ENCODE measurements at places on chromosomes 7 and 10.
A peak's percentile ranks its signal among the peaks of the same experiment; 100 is the strongest.

DNA sequence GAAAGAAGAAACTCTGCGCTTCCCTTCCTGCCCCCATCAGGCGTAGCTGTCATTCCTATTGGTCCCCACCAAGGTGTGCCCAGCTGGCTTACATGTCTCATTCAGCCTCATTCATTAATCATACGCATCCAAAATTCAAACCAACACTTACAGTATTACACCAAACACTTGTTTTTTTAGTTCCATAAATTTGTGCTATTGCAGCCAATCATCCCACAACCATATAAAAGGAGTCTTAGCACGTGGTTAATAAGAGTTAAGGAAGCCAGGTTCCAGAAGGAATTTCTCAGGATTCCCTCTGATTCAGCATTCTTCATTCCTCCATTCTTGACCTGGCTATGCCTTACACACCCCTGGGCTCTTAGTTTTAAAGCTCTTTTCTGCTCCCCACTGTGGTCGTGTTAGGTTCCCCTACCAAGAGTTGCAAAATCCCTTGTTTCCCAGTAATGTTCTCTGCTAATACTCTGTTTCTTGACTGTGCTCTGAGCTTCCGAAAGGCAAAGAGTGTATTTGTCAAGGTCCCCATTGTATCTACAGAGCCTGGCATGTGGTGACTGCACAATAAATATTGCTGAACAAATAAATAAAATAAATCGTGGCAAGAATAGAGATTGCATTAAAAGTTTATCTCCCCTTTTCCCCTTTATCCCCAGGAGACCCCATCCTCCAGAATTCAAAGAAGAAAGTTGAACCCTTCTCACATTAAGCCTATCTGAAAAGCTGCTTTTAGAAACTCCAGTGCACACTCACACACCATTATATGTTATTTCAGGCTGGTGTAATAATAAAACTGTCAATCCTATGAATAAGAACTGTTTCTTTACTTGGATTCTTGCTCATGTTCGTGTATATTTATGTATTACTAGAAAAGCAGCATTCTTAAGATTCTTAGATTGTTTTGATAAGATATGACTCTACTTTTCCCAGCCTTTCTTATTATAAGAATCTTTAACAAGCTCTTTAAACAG is 514.4 kb downstream of the INHBA start:
- DNase-seq, result peak; percentile 52

DNA sequence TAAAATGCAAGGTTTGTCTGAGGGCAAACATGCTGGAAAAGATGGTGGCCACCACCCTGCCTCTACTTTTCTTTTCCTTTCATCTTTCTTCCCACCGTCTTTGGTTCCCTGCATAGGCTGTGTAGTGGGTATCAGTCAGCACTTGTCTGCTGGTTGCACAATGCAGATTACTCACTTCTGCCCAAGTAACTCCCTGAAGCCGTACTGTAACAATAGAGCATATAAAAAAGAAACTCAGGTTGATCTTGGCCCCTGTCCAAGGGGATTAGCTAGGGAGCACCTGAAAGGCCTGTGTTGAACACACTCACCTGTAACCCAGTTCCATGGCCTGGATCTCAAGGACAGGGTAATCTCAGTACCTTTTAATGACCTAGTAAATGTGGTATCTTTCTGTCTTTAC is 533.0 kb upstream of the GALNT17 start:
- no peak for DNase-seq

DNA sequence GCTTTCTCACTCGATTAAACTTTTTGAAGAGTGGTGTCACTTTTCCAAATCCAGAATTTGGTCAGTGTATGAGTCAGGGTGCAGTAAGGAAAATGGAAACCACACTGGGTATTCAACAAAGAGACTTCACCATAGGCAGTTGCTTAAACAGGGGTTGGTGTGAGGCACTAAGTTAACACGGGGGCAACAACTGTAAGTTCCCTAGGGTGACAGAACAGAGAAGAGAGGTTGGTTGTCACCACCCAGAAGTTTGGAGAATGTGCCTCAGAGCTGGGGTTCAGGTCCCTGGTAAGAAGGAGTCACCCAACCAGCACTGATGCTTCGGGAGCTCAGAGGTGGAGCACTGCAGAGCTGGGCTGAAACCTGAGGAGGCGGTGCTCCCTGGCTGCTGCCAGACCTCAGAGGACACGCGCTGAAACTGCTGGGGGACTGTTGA is 170.4 kb downstream of the ARID5B start:
- no peak for DNase-seq

- DNase-seq, result no peak
These were observed 8.1 kb downstream of the DOCK1 start for GRCh38 chr10:126913316-126913715.

GRCh38 chr10:46528171-46528671 is 28.2 kb downstream of the GPRIN2 start:
- no peak for DNase-seq

DNA sequence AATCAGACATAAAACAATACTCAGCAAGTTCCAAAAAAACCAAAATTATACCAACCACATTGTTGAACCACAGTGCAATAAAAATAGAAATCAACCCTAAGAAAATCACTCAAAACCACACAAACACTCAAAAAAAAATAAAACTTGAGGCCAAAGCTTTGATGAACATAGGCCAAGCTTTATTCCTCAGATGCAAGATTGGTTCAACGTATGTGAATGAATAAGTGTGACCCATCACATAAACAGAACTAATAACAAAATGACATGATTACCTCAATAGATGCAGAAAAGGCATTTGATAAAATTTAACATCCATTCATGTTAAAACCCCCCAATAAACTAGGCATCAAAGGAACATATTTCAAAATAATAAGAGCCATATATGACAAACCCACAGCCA is 506.1 kb upstream of the FZD8 start:
- no peak for DNase-seq

GRCh38 chr7:47940088-47941013 is 7.9 kb downstream of the PKD1L1 start:
- DNase-seq, result peak; percentile 87

- DNase-seq, result peak; percentile 10
These were observed 260.3 kb upstream of the FERD3L start for GRCh38 chr7:19405541-19405940.

DNA sequence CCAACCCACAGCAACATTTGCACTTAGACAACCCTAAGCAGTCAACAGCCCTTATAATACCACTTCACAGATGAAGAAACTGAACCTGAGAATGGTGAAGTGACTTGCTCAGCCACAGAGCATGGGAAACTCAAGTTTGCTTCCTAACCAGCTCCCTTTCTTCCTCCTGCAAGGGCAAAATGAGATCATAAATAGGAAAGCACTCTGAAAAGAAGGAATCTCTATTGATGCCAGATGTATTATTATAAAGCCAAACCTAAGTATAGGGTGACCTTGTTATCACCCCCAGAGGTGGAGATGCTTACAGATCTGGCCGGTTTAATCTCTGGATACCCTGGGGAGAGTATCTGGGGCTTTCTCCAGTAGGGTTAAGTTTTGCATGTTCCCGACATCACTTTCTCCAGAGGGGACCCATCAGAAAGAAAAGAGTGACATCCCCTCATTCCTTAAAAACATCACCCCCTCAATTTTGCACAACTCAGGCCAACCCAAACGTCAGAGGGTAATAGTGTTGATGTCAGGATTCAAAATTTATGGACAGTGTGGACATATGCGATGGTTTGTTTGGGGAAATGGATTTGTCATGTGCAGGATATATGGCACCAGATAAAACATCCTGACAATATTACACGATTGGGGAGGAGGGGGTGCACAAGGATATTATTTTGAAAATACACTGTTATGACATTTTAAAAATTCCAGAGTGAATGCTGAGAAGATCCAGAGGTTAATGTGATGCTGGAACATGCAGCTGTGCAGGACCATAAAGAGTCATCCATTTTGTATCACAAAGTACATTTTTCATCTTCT is 24.0 kb upstream of the XPNPEP1 start:
- DNase-seq, result no peak

DNA sequence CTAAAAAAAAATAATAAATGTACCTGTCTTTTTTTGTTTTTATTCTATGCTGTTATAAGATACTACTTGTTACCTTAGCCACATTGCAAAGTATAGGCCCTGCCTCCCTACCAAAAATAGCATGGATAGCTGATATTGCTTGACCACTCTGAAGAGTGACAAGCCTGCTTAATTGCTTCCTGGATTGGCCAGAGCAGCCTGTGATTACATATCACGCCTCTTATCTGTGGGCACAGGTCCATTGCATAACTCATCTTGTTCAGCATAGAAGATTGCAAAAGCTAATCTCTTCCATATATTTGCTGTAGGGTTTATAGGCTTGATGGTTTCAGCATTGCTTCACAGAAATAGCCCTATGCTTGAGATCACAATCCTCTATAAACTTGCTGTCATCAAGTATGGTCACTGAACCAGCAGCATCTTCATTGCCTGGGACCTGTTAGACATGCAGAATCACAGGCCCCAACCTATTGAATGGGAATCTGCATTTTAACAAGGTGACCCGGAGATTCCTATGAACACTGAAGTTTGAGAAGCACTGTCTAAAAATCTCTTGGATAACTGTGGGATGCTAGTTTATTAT is 280.8 kb upstream of the CDC14C start:
- no peak for DNase-seq

DNA sequence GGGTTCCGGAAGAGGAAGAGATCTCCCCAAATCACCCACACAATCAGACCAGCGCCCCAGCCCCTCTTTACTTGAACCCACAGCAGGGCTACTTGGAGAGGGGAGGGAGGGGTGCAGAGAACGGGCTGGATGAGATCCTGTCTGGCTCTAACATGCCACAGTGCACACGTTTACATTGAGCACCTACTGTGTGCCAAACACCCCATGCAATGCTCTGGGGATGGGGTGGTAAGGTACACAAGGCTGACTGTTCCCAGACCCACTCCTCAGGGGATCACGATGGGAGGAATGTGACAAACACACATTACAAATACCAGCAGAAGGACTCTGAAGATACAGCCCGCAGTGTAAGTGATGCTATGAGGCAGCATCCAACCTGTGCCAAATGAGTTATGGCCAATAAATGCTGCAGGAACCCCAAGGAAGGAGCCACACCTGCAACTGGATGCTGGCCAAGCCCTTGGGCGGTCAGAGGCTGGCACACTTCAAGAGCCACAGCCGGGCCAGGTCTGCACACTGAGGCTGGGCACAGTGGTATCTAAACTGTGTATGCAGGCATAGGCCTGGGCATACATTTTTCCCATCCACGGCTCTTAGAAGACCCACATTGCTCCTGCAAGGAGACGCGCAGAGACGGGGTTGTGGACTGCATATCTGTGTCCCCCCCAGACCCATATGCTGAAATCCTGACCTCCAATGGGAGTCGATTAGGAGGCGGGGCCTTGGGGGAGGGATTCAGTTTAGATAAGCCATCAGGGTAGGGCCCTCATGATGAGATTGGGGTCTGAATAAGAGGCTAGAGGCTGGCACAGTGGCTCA is 6.4 kb downstream of the SPOCK2 start:
- no peak for DNase-seq

GRCh38 chr10:106626371-106626770 is 538.1 kb downstream of the SORCS1 start:
- DNase-seq, result no peak

GRCh38 chr10:43852644-43853214 is 204.0 kb upstream of the ZNF32 start:
- DNase-seq, result no peak

GRCh38 chr7:6057316-6058129 is 26.3 kb downstream of the ANKRD61 start:
- DNase-seq, result no peak

- DNase-seq, result no peak
These were observed 50.1 kb upstream of the INPP5A start for GRCh38 chr10:132487241-132488135.

DNA sequence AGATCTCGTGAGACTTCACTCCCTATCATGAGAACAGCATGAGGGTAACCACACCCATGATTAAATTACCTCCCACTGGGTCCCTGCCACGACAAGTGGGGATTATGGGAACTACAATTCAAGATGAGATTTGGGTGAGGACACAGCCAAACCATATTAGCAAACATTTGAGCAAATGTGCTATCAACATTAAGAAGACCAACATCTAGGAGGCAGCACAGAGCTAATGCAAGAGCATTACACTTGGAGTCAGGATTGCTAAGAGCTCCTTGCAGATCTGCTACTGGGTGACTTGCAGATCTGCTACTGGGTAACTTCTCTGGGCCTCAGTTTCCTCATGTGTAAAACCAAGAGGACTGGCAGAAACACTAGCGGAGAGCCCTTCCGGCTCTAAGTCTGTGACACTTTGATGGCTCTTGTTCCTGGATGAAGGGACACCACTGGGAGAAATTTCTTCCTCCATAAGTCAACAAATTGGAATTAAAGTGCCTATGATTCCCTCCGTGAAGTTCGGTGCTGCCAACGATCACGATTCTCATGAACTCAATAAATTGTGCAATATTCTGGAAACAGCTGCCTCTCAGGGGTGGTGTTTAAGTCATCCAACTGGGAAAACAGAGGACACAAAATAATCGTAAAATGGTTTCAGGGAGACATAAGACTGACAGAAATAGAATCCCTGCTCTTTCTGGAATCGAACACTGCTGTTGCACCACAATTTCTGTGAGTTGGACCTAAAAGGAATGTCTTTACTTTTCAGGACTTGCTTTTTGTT is 115.8 kb upstream of the ITGB1 start:
- DNase-seq, result peak; percentile 67

DNA sequence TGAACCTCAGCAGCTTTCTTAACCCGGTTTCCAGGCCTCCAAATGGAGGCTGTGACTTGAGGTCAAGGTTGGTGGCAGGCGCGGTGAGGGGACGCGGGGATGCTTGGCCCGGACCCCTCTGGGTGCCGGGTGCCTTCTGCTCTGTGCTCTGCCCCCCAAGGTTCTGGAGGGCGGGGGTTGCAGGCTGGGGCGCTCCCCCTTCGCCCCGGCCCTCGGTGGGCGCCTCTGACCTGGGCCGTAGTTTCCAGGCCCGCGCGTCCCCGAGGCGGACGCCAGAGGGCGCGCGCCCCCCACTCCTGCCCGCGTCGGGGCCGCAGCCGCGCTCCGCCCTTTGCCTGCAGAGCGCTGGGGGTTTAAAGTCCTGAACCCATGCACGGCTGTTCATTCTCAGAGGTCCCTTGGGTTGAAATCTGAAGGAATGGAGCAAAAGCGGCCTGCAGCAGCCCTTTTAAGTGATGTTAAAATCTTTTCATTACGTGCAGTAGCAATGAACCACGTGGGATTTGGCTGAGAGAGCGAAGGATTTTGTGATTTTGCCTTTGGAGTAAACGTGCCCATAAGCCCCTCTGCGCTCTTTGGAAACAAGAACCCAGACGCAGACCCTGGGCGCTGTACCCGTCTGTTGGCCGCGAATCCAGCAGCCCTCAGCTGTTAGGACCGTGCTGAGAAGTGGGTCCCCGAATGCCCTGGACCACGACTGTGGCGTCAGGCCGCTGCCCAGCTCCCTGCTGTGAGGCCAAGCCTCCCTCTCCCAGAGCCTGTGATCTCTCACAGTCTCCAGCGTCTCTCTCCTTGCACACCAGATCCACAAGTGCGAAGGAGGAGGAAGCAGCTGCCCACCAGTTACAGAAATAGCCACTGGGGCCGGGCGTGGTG is 135.0 kb downstream of the ACTR3B start:
- DNase-seq, result no peak
